ENCODE measurements at places on chromosomes 13 and 19. TPM values are rescaled to one million over a fixed set of nuclear protein-coding genes. Genes with fewer than 3 reads are reported as not detected.
A peak's percentile ranks its signal among the peaks of the same experiment; 100 is the strongest.

DNA sequence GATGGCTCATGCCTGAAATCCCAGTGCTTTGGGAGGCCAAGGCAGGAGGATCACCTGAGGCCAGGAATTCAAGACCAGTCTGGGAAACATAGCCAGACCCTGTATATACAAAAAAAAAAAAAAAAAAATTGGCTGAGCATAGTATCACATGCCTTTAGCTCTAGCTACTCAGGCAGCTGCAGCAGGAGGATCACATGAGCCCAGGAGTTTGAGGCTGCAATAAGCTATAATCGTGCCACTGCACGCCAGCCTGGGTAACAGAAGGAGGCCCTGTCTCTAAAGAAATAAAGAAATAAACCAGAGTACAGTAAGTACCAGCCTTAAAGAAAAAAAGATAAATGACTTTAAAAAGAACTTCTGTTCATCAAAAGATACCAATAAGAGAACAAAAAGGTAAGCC, 52.9 kb downstream of the FAM124A start:
- DNase-seq: no peak

- peak; percentile 59 for DNase-seq
Measured at GRCh38 chr19:4503132-4503824, 15.0 kb downstream of the PLIN4 start.

DNA sequence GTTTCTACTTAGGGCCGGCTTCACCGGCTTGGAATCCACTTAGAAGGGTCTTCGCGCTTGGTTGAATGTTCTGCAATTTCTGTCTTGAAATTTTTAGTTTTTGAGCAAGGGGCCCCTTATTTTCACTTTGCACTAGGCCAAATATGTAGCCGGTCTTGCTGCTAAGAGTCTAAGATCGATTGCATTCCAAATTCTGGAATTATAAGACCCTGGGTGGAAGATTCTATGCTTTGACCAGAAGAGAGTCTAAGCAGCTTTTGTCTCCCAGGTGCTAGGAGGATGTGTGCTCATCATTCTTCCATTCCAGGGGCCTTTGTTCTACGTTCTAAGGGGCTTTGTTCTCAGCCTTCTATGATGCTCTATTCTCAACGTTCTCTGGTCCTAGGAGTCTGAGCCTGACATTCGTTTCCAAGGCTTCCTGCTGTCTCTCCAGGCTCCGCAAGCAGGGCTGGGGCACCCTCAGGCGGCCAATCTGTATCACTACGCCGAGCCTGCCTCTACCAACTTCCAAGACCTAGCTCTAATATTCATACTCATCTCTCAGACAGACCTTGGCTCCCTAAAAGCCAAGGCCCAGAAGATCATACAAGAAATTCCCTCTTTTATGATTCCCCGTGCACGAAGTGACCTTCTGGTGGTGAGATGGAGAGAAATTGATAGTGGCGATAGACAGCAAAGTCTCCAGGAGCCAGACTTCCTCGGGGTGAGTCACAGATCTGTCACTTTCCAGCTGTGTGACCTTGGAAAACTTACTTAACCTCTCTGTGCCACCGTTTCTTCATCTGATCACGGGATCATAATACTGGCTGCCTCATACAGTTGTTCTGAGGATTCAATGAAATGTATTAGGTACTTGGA, 982 bp upstream of the DACT3 start:
- peak; percentile 95 for DNase-seq

DNA sequence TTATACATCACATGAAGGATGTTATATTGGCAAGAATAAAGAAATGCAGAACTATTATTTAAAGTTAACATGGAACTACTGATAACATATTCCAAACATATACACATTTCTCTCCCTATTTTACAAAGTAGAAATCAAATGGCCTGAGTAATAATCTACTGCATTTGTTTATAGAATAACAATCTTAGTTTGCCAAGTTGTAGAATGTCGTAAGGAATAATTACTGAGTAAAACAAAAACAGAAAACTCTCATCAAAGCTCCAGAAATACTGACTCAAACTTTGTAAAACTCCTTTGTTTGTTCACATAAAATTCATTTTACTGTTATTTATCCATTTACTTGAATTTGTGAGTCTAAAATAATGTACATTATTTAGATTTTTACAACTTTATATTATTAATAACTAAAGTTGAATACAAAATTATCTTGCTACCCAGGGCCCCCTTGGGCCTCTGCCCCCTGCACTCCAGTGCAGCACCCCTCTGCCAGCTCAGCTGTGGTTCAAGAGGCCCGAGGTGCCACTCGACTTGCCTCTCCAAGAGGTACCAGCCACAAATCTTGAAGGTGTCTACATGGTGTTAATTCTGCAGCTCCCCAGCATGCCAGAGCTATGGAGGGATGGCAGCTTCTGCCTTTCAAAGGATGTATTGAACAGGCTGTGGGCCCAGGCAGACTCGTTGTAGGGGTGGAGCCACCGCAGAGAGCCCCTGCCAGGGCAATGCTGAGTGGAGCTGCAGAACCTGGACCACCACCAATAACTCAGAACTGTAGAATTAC, 2819.7 kb downstream of the PCDH9 start:
- DNase-seq: no peak

Gene ZNF208
- 1.2 TPM for total RNA-seq

GRCh38 chr13:94020426-94020825, 459.1 kb downstream of the DCT start:
- DNase-seq: no peak

Gene ZNF85
- 10.9 TPM for total RNA-seq

- DNase-seq: no peak
Measured at GRCh38 chr13:64925727-64926126, 2304.4 kb downstream of the PCDH9 start.

GRCh38 chr13:106597749-106598395, 29.9 kb upstream of the ARGLU1 start:
- DNase-seq: no peak

Gene PSG1
- 0.36 TPM for total RNA-seq

DNA sequence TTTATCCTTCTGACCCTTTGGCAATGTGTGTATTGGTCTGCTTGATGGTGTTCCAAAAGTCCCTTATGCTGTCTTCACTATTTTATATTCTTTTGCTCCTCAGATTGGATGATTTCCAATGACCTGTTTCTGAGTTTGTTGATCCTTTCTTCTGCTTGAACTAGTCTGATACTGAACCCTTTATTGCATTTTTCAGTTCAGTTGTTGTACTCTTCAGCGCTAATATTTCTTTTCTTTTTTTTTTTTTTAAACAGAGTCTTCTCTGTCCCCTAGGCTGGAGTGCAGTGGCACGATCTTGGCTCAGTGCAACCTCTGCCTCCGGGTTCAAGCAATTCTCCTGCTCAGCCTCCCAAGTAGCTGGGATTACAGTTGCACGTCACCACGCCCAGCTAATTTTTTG, 12.6 kb upstream of the ZNF566 start:
- no peak for DNase-seq

DNA sequence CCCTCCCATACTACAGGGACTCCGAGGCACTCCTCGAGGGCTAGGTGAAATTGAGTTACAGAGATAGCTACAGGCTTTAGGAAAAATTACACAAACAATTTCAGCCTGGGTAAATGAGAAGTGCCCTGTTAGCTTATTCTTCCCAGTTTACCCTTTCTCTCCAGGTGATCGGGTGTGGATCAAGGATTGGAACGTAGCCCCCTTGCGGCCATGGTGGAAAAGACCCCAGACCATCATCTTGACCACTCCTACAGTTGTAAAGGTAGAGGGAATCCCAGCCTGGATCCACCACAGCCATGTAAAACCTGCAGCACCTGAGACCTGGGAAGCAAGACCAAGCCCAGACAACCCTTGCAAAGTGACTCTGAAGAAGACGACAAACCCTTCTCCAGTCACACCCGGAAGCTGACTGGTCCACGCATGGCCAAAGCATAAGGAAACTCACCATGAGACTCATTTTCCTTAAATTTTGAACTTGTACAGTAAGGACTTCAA, 600.6 kb downstream of the UQCRFS1 start:
- DNase-seq: no peak

DNA sequence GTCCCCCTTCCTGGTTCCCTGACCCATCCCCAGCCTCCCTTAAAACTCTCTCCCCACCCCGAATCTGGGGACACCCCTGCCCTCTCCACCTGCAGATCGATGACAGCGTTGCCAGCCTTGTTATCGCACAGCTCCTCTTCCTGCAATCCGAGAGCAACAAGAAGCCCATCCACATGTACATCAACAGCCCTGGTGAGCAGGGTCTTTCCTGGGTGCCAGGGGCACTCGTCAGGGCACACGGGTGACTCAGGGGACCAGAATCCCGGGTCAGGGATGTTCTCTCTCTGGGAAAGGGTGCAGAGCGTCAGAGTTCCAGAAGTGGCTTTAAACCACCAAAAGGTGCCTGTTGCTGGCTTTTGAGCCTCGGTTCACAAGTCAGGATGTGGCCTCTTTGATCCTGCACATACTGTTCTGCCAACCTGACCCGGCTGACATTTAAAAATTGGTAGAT, 1.0 kb downstream of the CLPP start:
- DNase-seq: peak; percentile 56

- no peak for DNase-seq
Measured at GRCh38 chr13:110162866-110163658, 143.9 kb downstream of the COL4A1 start.

DNA sequence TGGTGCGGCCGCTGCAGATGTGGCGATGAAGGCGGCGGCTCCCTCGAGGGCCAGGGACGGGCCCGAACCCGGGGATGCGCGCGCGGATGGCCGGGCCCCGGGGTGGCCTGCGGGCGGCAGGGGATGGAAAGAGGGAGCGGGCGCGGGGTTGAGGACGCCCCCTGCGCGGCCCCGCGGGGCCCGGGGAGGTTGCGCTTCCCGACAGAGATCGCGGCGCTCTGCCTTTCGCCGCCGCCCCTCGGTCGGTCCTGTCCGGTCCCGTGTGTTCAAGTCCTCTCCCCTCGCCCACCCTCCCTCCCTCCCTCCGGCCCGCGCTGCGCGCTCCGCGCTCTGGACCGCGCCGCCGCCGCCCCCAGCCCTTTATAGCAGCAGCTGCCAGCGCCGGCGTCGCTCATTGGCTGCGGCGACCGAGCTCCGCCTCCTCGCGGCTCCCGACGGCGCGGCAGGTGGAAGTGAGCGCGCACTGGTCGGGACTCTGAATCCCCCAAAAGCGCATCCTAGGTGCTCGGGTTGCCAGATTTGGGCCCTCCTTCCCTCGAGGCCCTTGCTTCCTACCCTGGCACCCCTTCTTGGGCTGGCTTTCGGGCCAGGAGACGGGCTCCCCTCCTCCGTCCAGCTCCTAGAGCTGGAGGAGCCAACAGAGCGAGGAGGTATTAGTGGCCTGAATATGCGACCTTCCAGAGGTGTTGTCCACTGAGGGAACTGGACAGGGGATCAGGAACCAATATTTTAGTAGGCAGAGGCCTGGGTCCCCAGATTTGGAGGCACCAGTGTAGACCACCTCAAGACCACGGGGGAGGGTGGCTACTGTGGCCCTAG, at the start of gene ELAVL3:
TSS of gene ELAVL3 (minus strand) at position 332 of the 819 bp plus-strand sequence. CDS start 438 bp downstream, outside the sequence.
- peak; percentile 94 for DNase-seq

DNA sequence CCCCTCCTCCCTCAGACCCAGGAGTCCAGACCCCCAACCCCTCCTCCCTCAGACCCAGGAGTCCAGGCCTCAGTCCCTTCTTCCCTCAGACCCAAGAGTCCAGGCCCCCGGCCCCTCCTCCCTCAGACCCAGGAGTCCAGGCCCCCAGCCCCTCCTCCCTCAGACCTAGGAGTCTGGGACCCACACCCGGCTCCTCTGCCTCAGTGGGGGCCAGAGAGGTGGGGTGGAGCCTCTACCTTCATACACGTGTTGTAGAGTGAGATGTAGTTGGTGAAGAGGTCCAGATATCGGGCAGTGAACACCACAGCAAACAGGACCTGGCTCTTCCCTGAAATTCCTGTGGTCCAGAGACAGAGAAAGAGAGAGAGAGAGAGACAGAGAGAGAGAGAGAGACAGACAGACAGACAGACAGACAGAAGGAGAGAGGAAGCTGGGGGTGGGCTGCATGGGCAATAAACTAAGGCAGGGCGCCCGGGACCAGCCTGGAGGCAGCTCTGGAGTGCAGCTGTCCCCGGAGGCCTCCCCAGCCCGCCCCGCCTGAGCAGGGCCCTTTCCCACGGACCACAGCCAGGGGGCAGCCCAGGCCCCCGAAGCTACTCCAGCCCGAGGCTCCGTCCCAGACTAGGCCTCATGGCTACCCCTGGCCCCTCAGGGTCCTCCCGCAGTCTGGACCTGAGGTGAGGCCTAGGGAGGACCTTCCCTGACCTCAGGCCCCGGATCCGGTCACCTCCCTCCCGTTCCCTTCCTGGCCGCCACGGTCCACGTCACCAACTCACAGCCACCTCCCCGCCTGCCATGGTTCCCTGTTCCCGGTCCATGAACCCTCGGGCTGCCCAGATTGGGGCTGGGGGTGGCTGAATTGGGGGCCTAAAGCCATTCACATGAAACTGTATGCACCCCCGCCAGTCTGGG, 907 bp downstream of the KDELR1 start:
- DNase-seq: peak; percentile 96

Gene CALR3
- not detected for total RNA-seq

DNA sequence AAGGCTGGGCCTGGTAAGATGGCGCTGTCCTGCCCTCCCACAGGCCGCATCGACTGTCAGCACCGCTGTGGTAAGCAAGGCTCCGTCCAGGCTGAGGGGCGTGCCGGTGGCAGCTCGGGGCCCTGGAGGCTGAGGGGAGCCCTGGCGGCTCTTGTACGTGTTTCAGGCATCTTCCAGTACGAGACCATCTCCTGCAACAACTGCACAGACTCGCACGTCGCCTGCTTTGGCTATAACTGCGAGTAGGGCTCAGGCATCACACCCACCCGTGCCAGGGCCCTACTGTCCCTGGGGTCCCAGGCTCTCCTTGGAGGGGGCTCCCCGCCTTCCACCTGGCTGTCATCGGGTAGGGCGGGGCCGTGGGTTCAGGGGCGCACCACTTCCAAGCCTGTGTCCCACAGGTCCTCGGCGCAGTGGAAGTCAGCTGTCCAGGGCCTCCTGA, 1.2 kb downstream of the IZUMO4 start:
- no peak for DNase-seq

Gene ZNF776
- 16.3 TPM for total RNA-seq

- no peak for DNase-seq
Measured at GRCh38 chr13:25177636-25178035, 5.5 kb upstream of the AMER2 start.

DNA sequence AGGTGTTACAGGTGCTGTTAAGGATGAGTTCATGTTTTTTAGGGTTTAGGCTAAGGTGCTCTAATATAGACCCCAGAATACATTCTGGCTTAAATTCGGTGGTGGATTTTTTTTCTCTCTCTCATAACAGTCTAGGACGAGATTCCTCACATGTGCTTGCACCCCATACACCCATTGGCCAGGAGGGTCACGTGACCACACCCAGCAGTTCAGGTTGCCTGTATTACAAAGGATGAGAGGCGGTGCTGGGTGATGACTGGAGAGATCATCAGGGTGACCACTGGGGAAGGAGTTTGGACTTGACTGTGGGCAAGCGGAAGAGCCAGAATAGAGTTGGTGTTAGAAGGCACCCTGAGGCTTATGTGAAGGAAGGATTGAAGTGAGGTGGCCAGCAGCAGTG, 27.7 kb downstream of the PPP2R1A start:
- no peak for DNase-seq

Measured in osteoblast (primary cell).